ENCODE measurements at places on chromosomes 16 and 17. TPM values are rescaled to one million over a fixed set of nuclear protein-coding genes. Genes with fewer than 3 reads are reported as not detected.

DNA sequence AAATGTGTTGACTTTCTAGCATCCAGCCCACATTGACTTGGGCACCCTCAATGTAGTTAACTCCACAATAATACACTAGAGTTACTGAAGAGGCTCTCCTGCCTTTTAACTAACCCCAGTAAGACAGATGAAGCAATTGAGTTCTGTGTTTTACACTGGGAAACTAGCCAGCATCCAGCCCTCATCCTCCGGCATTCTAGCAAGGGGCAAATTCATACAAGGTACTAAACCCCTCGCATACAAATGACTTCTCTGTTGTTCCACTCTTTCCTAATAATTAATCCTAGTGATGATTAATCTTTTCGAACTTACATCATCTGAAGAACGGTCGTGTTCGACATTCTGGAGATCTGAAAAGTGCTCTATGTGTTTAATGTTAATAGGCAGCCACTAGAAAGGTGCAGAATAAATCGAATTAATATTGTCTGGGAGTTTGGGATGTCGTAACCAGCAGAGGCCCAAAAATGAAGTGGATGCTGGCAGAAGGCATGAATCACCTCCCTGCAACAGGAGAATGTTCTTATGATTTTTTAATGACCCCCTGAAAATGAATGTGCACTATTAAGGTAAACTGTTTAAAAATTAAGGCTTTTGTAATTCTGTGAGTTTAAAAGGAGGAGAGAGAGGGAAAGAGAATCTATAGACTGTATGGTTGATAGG is 249.4 kb downstream of the SNX29 start:
- DNase-seq, result no peak

GRCh38 chr17:76000016-76000754 is 470 bp upstream of the CDK3 start:
- DNase-seq, result peak; percentile 49

- no peak for DNase-seq
Measured at GRCh38 chr16:89953671-89954406, 5.3 kb downstream of the DEF8 start.

- no peak for DNase-seq
Measured at GRCh38 chr17:40565769-40566409, 617 bp upstream of the CCR7 start.

DNA sequence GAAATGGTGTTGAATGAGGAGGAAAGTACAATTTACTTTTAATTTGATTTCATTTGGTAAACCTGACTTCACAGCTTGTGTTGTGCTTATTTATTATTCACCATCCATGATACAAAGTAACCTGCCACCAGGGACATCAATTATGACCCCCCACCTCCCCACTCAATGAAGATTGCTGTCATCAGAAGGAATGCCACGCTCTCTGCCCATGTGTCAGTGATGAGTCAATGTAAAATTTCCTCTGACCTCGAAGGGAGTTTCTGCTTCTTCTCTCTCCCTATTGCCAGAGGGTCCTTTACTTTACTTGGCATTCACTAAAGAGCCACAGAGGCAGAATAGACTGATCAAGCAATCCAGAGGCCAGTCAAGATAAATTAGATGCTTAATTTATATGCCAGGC is 759.7 kb downstream of the CDH11 start:
- no peak for DNase-seq

DNA sequence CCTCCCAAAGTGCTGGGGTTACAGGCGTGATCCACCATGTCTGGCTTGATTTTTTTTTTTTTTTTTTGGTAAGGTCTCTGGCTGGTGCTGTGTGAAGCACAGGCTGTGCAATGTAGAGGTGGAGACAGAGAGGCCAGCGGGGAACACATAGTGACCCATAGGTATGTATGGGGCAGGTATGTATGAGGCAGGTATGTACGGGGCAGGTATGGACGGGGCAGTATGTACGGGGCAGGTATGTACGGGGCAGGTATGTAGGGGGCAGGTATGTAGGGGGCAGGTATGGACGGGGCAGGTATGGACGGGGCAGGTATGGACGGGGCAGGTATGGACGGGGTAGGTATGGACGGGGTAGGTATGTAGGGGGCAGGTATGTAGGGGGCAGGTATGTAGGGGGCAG is 5.0 kb downstream of the RPL3L start:
- no peak for DNase-seq

- DNase-seq, result no peak
Measured at GRCh38 chr16:80144191-80144590, 396.6 kb upstream of the DYNLRB2 start.

ABCA3 gene
- 2.1 TPM for total RNA-seq

DNA sequence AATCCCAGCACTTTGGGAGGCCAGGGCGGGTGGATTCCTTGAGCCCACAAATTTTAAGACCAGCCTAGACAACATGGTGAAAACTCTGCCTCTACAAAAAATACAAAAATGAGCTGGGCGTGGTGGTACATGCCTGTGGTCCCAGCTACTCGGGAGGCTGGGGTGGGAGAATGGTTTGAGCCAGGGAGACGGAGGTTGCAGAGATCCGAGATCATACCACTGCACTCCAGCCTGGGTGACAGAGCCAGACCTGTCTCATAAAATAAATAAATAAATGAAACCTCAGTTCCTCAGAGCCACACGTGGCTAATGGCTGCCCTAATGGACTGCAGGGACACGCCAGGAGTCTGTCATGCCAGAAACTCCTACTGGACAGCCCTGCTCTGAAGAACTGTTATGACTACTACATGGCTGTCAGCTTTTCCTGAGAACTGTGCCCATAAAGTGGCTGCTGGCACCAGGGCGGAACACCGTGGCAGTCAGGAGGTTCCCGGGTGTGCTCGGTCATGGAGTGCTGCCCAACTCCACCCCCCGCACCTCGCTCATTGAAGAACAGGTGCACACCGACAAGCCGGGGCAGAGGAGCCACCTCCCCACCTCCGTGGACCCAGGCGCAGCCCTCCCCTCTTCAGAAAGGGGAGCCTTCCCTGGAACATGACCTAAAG is 4.3 kb downstream of the TMEM11 start:
- DNase-seq, result no peak
